Stimulated activated CD4-positive, alpha-beta T cell treated with anti-CD3 and anti-CD28 coated beads, Interleukin-1b, Interleukin-23, amount 100 ng/mL, for 1 hour (primary cell): ENCODE measurements at places on chromosomes 2 and 18.
A peak's percentile ranks its signal among the peaks of the same experiment; 100 is the strongest.

GRCh38 chr18:8088626-8089025, 520.6 kb upstream of the RAB12 start:
- DNase-seq = no peak

- DNase-seq = no peak
Measured at GRCh38 chr2:8511868-8512612, 169.8 kb upstream of the ID2 start.

- no peak for DNase-seq
Measured at GRCh38 chr2:38620282-38620977, 17.7 kb upstream of the HNRNPLL start.

DNA sequence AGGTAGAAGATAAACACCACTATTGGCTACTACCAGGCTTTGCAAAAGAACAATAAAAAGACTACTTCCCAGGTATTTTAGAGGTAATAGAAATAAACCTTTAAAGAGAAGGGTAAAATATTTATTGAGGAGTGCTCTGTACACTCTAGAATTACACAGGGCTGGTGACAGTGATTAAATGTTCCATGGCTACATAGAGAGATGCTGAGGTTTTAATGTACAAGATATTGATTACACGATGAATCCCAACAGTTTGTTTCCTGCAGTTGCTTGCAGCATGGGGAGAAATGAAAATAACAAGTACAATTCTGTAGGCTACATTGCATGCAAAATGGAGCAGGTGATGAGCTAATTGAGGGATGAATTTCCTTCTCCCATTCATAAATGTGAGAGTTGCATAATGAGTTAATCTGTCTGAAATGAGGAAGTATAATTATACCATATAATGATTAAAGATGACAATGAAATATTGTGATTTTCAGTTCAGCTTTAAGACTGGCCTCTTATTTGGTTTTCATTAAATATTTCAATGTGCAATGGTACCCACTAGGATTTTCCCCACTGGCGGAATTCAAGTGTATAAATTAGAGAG, 266.1 kb downstream of the SOCS6 start:
- DNase-seq = no peak

- DNase-seq = no peak
Measured at GRCh38 chr2:26255759-26256384, 11.1 kb downstream of the HADHB start.

DNA sequence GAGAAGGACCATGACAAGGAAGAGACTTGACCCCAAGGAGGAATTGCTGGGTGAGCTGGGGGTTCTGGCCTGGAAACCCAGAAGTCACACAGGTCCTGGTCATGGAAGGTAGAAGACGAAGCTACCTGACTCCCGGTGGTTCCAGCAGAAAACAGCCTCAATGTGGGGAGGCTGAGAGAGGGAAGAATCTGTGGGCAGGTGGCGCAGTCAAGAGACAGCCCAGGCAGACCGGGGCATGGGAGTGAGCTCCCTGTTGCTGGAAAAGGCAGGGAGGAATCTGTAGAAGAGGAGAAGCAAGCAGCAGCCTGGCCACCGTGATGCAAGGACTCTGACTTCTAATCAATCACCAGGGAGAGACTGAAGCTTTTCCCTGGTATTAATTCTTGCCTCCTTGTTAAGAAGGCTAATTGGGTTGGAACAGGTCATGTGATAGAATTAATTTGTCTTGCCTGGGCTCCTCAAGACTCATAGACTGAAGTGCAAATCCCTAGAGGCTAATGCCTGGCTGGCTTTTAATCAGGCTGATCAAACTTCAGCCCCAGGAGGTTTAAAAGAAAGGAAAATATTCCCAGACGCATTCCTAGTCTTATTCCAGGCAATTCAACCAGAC, 30.1 kb downstream of the CNGA3 start:
- DNase-seq = no peak

- DNase-seq = no peak
Measured at GRCh38 chr2:19810148-19810547, 91.6 kb downstream of the TTC32 start.

- DNase-seq = no peak
Measured at GRCh38 chr2:27831279-27832050, 58.7 kb downstream of the RBKS start.

DNA sequence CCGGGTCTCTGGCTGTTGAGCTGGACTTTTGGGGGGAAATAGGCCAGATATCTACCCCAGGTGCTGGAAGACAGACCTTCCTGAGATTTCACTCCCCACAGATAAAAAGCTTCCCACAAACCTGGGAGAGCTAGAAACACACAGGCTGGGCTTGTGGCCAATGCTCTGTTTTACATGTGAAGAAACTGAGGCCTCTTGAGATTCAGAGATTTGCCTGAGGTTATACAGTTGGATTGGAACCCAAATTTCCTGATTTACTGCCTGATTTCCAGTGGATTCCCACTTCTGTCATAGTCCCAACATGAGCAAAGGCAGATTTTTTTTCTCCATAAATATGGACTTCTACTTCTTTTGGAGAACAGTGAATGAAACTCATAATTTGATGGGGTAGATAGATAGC, 360.2 kb downstream of the SETBP1 start:
- DNase-seq = no peak

DNA sequence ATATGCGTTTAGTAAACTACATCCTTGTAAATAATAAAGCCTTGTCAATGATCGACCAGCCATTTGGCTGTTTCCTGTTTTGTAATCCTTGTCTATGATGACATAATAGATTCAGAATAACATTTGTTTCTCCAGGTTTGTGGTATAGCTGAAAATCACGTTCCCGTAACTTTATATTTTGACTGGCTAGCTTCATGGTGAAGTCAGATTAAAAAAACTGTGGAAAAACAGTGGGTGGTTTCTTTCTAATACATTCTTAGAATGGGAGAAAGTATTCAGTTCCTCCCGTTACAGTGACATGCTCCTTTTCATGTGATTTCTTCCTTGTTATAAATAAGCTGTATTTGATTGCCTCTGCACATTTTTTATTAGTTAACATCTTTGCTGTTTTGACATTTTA, 366.9 kb downstream of the NYAP2 start:
- no peak for DNase-seq

GRCh38 chr2:48126162-48126561, 219.9 kb upstream of the FBXO11 start:
- no peak for DNase-seq

GRCh38 chr2:174785481-174785880, 21.2 kb upstream of the CHRNA1 start:
- no peak for DNase-seq

DNA sequence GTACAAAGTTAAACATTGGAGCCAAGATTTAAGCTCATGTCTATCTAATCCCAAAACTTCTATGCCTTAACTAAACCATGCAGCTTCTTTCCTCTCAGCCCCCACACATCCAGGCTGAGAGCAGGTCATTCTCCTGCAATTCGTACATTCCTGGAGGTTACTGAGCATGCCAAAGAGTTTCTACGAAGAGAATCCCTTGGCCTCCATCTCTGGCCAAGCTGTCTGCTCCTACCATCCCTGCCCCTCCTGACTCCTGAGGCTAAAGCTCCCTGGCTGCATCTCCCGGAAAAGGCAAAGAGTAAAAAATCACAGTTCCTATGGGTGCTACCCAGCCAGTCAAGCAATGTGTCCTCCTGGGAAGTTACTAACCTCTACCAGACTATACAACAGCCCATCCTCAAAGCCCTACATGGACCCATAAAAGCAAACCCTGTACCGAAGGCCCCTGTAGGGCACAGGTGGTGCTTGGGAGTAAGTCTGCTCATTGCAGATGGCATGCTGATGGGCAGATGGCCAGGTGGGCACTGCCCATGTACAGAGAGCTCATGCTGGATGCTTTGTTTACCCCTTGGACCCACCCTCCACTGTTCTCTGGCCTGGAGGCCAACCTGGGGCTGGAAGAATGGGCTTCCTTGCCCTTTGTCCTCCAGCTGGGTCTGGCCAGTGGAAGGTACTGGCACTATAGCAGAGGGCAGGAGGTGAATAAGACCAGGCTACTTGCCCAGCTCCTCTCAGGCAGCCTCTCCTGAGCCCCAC, 99.5 kb downstream of the TTC32 start:
- no peak for DNase-seq

GRCh38 chr2:148660999-148661398, 16.4 kb downstream of the EPC2 start:
- no peak for DNase-seq

- DNase-seq = no peak
Measured at GRCh38 chr2:182170341-182170740, 184.7 kb downstream of the PPP1R1C start.

- no peak for DNase-seq
Measured at GRCh38 chr2:60742419-60742818, 13.6 kb upstream of the PAPOLG start.

DNA sequence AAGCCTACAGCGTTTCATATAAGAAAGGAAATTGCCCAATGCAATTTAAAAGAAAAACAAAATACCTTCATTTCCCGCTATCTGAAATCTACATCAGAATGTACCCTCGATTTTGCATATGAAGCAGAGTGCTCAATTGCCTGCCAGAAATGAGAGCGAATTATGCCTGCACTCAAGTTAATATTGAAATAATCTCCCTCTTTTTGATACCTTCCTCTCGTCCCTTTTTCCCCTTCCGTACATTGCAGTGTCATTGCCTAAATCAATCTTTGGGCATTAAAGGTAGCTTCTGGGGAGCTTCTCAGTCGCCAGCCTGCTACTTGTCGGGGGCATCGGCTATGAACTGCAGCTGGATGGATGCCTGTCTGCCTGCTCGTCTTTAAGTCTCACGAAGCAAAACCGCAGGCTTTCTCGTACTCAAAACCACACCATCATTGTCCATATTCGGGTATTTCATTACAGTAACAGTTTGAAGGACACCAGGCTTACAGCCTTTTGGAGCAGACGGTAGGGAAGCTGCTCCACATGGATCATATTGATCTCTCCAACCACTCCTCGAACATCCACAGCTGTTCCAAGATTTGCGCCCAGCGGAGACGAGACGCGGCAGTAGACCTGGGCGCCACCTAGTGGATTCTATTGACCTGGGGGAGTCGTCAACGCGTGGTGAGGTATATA, 64.0 kb upstream of the HNRNPA3 start:
- peak; percentile 47 for DNase-seq

DNA sequence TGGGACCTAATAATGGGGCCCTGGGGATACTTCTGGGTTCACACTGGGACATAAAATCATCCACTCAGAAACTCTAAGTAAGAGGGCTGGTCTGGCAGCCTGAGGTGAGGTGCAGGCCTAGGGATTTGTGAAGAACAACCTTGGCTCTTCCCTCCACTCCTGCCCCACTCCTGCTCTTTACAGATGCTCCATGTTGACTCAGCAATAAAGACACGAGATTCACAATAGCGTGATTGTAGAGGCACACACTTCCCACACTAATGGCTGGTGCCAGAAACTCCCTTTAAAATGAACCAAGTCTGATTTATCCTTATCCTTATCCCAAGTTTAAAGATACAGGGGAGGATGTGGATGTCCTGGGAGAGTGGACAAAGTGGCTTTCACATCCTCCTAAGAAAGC, 228.2 kb downstream of the ACTR3 start:
- no peak for DNase-seq

- DNase-seq = no peak
Measured at GRCh38 chr2:157946919-157947557, 70.9 kb upstream of the ACVR1 start.

GRCh38 chr2:116809109-116809508, 1005.4 kb upstream of the DDX18 start:
- DNase-seq = no peak

- no peak for DNase-seq
Measured at GRCh38 chr2:66346231-66346664, 88.7 kb upstream of the MEIS1 start.

DNA sequence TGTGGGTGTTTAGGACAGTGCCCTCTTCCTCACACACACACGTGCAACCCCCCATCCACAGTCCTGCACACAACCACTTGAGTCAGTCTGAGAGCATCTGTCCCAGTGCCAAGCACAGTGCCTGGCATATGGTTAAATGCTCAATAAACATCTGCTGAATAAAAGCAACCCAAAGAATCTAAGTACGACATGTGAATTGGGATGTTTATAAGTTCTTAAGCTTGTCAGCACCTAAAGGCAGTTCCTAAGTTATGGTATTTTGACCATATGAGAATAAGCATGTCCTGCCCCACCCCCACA, 37.8 kb downstream of the CAPN13 start:
- no peak for DNase-seq
